Cortex of kidney (tissue), 1 donor: ENCODE measurements at places on chromosomes 7 and 10.

DNA sequence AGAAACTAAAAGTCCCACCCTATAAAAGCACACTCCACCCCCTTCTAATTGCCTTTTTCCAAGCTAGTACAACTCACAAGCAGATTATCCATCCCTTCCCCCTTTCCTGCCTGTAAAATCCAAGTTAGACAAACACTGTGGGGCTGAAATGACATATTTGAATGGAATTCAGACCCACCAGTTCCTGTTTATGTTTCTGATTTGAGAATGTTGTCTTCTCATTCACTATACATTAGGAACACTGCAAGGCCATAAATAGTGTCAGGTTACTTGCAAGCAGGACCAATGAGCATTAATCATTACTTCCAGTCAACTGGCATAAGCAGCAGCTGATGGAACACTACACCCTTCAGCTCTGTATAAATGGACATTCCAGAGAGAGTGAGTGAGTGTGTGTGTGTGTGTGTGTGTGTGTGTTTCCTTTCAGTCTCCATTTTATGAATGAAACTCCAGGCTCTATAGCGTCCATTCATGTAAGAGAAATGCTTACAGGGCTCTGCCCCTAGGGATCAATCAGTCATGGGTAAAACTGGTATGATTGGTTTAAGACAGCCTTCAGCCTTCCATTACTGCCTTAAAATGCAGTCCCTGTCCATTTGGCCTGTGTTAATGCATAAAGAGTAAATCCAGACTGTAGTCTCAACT, 69.3 kb downstream of the ETV1 start:
- no peak for DNase-seq

GRCh38 chr10:119112056-119112455, 8.1 kb downstream of the DENND10 start:
- DNase-seq: no peak

DNA sequence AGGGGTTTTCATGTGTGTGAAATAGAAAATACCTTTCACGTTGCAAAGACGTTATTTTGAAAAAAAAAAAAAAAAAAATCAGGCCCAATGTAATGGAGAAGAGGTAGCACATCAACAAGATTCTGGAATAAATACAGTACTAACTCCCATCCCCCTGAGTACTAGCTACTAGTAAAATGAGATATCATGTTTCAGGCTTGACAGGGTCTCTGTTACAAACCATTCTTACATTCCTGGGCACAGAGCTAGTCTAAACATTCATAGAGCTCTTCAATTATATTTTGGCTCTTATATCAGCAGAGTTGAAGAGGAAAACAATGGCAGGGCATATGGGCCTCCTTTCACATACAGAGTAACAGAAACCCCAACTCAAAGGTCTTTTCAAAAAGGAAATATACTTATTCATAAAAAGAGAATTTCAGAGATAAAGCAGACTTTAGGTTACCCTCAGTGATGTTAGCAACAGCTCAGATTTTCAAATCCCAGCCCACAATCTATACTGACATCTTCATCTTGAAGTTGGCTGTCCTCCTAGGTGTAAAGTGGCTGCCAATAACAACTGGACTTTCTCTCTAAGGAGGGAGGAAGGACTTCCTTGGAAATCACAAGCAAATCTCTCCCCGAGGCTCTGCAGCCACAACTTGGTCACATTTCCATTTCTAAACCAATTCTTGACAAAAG, 18.6 kb downstream of the C7orf33 start:
- DNase-seq: no peak

GRCh38 chr10:59578741-59579140, 130.9 kb downstream of the SLC16A9 start:
- no peak for DNase-seq

DNA sequence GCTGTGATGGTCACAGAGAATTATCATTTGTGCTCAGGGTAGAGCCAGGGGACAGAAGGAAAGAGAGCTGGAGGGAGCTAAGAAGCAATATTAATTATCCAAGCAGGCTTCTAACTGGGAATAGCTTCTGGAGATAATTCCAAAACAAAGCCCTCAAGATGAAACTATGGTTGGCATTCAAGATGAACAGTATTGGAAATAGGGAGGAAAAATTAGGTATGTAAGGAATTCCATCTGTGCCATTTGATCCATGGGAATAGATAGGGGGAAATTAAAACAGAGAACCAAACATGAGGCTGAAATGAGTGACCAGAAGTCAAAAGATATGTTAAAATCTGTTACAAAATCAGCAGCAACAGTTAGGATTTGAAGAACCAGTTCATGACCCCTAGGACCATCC, 75.3 kb downstream of the NDUFB2 start:
- no peak for DNase-seq

DNA sequence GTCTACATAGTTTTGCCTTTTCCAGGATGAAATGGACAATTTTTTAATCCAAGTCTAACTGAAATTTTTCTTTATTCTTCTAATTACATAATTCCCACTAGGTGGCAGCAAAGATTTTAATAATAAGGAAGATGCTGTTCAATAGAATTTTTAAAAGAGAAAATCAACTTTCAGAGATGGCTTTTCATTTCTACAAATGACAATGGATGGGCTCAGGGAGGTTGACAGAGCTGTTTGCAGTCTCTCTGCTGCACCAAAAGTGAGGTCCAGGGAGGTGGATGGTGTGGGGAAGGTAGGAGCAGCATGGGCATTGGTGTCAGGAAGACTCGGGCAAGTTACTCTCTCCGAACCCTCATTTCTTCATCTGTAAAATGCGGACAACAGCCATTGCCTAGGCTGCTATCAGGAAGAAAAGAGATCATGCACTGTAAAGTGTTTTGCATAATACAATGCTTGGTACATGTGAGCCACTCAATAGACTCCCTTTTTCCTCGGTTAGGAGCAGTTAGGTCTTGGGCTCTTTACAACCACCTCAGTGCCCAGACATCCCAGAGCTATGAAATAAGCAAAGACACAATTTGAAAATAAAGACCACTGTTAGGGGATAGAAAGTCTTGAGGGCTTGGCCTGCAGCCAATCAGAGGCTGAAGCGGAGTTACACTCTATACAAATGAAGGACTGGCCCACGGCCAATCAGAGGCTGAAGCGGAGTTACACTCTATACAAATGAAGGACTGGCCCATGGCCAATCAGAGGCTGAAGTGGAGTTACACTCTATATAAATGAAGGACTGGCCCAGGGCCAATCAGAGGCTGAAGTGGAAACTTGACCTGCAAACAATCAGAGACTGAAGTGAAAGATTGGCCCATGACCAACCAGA, 107.1 kb downstream of the ABLIM1 start:
- no peak for DNase-seq

DNA sequence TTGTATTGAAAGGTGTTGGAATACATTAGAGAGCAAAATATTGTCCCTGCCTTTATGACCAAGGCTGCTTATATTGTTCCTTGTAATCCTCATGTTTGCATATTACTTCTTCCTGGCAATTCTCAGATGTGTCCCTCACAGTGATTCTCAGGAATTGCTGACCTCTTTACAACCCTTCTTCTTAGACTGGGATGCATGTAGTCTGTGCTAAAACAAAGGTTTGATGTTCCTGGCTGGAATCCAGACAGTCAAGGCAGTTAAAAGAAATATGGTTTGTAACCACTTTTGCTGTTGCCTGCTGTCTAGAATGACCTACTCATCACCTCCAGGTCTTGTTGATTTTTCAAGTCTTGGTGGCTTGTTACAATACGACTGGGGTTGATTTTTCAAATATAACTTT, 367.6 kb downstream of the HGF start:
- DNase-seq: no peak

DNA sequence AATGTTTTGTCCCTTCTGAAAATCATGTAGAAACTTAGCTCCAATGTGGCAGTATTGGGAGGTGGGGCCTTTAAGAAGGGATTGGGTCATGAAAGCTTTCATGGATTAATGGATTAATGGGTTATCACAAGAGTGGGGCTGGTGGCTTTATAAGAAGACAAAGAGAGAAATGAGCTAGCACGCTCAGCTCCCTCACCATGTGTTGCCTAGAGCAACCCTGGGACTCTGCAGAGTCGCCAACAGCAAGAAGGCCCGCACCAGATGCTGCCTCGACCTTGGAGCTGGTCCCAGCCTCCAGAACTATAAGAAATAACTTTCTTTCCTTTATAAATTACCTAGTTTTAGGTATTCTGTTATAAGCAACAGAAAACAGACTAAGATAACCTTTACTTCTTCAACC, 74.9 kb upstream of the HECW1 start:
- DNase-seq: no peak

GRCh38 chr10:89074120-89074519, 83.5 kb downstream of the FAS start:
- no peak for DNase-seq

DNA sequence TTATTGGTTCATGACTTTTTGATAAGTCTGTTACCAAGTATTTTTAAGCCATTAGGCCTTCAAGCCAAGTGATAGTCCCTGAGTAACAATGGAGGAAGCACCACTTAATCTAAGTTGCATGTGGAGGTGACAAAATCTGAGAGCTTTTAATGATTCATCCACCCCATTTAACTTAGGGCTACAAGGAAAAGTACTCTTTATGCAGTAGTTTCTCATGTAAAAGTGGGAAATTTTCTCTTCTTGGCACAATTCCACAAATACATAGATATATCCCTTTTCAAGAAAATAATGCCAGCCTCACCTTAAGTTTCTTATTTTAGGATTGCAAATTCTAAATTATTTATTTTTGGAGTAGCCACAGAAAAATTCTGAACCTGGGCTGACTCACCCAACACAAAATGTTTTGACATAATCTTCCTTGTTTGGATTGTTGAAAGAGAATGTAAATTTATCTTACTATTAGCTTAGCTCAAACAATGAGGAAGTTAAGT, 85.7 kb downstream of the SUGCT start:
- DNase-seq: no peak

GRCh38 chr7:146736446-146737190, 620.0 kb downstream of the CNTNAP2 start:
- no peak for DNase-seq

DNA sequence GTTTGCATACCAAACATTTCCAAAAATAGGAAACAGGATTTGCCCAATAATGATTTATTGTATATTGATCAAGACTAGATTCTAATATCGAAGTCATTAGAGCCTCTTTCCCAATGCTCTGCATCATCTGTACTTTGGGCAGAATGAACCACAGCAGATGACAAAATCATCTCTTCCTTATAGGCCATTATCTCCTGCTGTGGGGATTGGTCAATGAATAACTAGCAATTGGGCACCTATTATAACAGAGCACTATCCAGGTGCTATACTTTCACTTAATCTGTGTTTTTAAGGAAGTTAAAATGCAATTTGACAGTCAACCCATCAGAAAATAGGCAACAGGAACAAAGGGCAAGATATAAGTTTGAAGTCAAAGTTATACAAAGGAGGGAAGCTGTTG, 290.3 kb downstream of the AHR start:
- DNase-seq: no peak

- no peak for DNase-seq
These were observed 75.6 kb downstream of the CTBP2 start for GRCh38 chr10:125084614-125085257.

GRCh38 chr10:126455766-126456405, 67.6 kb upstream of the ADAM12 start:
- DNase-seq: no peak

DNA sequence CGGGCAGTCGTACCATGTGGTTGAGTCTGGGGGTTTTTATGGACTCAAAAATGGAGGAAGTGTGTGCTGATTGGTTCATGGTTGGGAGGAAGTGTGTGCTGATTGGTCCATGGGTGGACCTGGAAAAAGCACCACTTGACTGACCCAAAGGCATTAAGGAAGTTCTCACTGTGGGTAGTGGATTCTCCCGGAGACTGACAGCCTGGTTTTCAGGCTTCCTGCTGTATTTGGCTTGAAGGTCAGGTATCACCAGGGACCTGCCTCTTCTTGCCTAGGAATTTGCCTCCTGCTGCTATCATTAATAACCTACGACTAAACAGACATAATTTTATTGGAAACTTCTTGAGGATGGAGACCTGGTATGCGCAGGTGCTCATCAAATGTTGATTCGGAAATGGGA, 268.8 kb upstream of the LRGUK start:
- no peak for DNase-seq

DNA sequence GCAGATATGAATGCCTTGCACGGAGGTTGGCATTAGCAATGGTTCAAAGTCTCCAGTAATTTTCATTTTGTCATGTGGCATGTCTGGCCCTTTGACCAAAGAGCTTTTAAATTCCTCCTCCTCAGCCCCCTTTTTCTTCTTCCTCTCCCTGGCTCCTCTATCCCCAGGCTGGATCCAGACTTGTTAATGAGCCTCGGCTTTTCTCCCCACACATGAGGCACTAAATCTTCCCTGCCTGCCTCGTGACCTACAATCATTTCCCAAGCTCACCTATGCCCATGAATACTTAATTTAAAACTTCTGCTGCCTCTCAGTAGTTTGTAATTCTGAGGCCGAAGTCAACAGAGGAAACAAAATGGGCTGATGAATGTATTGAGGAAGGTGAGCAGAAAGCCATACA, 23.3 kb upstream of the LRRC4 start:
- no peak for DNase-seq

GRCh38 chr10:122974543-122975064, 5.6 kb upstream of the PSTK start:
- DNase-seq: no peak

GRCh38 chr10:114311023-114311422, 72.0 kb downstream of the VWA2 start:
- no peak for DNase-seq

DNA sequence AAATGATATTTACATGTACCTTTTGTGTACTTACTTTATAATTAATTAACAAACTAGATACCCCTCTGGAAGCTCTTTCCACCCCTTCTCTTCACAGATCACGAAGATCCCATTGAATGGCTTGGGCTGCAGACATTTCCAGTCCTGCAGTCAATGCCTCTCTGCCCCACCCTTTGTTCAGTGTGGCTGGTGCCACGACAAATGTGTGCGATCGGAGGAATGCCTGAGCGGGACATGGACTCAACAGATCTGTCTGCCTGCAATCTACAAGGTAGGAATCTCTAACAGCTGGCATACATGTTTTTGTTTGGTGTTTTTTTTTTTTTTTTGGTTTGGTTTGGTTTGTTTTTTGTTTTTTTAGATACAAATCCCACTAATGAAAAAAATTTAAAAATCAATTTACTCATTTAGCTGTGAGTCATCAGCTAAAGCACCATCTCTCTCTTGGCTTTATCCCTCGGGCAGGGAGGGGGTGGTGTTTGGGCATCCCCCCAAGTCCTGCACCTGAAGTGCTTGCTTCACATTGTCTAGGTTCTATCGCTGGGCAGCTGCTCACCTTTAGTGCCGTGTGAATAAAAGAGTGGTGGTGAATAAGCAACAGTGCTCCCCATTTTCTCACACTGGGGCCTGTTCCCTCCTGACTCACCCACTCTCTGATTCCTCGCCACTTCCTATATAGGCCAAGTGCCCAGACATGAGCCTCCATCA, 68.9 kb downstream of the MET start:
- no peak for DNase-seq
